ENCODE measurements at places on chromosomes 13 and 19.

DNA sequence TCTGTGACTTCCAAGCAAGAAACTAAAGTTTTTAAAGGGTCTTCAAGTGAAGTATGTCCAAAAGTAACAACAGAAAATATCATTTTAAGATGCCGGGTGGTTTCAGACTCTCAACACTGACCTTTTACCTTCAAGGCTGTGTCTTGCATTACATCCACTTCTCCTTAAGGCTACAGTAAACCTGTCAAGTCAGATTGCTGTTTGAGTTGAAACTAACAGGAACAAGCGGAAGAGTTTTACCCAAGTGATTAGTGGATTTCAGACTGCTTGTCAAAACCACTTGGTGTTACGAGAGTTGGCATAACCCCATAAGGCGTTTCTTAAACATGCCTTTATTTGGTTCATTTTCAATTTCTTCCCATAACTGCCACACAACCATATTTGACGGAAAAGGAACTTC is 283.1 kb downstream of the DCT start:
- no peak for DNase-seq

DNA sequence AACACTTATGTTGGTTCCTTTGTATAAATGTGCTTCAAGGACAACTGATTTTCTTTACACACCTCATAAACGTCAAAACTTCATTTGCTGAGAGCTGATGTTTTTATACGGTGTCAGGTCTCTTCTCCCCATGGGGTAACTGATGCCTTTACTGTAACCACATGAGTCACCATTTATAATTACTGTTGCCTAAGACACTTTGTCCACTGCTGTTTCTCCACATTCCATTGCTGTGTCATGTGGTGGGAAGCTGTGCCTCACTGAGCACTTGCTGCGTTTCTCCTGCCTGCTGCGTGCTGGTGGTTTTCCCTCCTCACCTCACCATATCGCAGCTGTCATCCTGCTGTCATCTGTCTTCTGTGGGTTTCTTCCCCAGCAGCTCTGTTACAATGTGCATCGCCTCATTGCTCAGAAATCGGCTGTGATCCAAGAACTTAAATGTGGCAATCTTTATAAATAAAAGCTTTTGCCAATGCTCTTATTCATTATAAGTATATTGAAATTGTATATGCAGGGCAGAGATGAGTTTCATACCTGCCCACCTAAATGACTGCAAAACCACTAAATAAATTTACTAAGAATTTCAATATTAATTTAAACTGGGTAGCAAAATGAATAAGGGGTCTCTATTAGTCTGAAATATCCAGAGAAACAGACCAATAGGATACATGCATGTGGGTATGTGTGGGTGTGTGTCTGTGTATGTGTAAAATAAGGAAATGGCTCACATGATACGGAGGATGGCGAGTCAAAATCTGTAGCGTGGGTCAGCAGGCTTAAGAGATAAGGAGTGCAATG is 547.0 kb upstream of the SLITRK5 start:
- no peak for DNase-seq

GRCh38 chr13:21670006-21670882 is 629 bp upstream of the FGF9 start:
- peak; percentile 67 for DNase-seq

- no peak for DNase-seq
Measured at GRCh38 chr13:96636001-96636709, 358.1 kb downstream of the OXGR1 start.

DNA sequence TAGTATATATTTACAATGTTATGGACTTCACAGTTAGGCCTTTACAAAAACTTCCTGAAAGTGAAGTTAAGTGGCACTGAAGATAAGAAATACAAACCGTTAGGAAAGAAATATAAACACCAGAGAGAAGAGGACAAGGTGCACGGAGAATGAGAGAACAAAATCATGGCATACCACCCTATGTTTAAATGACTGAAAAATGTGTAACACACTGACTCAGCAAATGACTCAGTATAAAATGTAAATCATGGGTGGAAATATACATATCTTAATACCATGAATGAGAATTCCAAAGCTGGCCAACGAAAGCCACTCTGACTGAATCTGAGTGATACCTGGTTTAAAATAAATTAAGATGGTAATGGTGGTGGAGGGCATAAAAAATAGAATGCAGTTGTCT is 260.8 kb downstream of the DNAJC15 start:
- no peak for DNase-seq

- no peak for DNase-seq
Measured at GRCh38 chr13:33279414-33280278, 5.9 kb downstream of the STARD13 start.

Data from aorta (tissue), 5 donors.